Activated naive CD4-positive, alpha-beta T cell treated with anti-CD3 and anti-CD28 coated beads, Interleukin-2, amount 50 U/mL, for 72 hours (primary cell): ENCODE measurements at places on chromosomes 7 and 10. TPM values are rescaled to one million over a fixed set of nuclear protein-coding genes. Genes with fewer than 3 reads are reported as not detected.

The CCZ1B gene
- 44.7 TPM for total RNA-seq

The HHEX gene
- not detected for total RNA-seq

The MYO1G gene
- total RNA-seq = 361 TPM

The TEX47 gene
- not detected for total RNA-seq

The KIF11 gene
- total RNA-seq = 55.3 TPM

The PARD3 gene
- total RNA-seq = 1.4 TPM

The POT1 gene
- 52.7 TPM for total RNA-seq

DNA sequence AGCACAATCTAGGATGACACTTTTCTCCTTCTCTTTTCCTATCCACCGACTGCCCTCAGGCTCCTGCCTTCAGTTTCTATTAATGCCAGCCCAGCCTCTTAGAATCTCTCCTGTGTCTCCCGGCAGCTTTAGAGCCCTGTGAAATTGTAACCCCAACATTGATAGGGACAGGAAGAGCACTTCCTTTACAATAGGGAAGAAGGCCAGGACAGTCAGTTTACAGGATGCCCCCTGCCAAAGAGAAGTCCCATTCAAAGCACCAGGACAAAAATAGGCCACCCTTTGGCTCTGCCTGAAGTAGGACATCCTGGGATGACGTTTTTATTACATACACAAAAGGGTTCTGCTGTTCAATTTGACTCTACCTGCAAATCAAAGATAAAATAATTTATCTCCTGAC is 64.7 kb upstream of the ANK3 start:
- DNase-seq = no peak

- DNase-seq = no peak
Measured at GRCh38 chr10:132861884-132862461, 76.0 kb upstream of the NKX6-2 start.

DNA sequence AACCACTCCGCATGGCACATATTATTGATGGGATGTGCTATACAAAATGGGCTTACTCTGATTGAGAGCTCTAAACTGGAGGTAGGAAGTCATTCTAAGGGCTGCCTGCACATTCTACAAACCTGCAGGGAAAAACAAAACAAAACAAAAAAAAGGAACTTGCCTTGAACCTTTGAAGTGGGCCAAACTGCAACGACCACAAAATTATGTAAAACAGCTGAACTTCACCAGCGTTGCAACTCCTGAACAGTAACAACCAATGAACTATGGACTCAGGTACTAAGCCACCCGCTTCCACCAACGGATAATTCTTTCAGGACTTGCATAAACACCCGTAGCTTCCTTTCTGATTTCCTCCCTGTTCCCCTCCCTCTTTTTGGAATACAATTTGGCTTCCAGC is 80.4 kb downstream of the ZNF248 start:
- DNase-seq = no peak

DNA sequence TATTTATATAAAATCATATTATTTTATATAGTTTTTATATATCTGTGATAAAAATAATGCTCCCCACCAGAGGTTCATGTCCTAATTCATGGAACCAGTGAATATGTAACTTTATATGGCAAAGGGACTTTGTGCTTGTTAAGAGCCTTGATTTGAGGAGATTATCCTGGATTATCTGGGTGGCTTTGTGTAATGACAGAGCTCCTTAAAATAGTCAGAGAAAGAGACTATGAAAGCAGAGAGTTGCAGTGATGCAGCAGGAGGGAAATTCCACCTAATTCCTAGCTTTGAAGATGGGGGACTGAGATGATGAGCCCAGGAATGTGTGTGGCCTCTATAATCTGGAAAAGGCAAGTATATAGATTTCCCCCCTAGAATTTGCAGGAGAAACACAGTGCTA is 1034.2 kb upstream of the C7orf33 start:
- DNase-seq = no peak

GRCh38 chr10:17101910-17102266 is 27.7 kb downstream of the CUBN start:
- no peak for DNase-seq

DNA sequence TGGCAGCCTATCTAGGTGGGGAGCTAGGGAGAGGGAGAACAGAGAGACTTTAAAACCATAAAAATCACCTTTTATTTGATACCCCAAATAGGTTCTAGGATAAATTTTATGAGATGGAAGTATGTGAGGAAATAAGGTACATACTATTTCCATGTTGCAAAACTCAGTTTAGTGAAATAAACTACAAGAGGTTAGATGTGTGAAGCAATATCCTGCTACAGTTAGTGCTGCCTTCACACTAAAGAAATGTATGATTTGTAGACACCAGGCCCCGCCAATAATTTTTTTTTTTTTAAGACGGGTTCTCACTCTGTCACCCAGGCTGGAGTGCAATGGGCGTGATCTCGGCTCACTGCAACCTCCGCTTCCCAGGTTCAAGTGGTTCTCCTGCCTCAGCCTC is 34.4 kb upstream of the RSBN1L start:
- DNase-seq = no peak

DNA sequence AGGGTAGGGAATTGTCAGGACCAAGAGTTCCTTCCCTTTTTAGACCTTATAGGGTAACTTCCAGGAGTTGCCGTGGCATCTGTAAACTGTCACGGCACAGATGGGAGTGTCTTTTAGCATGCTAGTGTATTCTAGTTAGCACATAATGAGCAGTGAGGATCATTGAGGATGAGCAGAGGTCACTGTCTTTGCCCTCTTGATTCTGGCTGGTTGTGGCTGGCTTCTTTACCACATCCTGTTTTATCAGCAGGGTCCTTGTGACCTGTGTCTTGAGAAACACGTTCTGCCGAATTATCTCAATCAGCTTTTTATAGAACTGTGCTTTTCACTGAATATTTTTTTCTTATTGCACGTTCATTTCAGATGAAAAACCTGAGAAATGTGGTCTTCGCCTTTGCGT is 41.5 kb downstream of the MINPP1 start:
- no peak for DNase-seq

DNA sequence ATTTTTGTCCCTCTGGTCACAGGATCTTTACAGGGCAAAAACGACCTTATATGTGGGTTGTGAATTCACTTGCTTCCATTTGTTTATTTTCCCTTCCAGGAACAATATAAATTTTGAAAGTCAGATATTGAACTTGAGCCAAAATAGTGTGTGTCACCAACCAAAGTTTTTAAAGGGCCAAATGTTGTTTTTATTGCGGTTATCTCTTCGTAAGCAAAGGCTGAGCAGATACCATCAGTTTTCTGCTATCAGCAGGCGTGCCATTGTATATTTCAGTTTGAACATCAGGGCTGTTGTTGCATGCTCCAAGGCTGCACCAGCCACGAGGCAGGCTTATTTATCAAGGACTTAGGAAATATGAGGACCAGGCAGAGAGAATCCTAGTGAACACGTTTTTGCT is 160.3 kb downstream of the PAXIP1 start:
- DNase-seq = no peak

DNA sequence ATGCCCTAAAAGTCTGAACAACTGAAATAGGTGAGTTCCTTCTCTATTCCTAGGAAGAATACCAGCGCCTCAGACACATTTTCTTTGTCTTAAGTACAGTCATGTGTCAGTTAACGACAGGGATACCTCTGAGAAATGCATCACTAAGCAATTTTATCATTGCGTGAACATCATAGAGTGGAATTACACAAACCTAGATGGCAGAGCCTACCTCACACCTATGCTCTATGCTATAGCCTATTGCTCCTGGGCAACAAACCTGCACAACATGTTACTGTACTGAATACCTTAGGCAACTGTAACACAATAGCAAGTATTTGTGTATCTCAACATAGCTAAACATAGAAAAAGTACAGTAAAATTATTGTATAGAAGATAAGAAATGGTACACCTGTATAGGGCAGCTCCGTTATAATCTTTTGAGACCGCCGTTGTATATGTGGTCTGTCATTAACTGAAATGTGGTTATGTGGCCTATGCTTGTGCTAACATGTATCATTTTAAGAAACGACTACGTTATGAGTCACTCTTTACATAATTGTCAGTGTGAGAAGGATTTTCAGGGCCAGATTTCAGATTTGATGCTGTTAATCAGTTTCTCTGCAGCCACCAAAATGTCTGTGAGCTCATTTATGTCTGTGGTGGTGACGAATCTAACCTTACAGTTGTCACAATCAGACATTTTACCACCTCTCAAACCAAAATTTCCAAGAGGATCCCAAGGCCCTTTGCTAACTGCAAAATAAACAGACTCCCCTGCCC is 66.1 kb upstream of the STK17A start:
- no peak for DNase-seq

DNA sequence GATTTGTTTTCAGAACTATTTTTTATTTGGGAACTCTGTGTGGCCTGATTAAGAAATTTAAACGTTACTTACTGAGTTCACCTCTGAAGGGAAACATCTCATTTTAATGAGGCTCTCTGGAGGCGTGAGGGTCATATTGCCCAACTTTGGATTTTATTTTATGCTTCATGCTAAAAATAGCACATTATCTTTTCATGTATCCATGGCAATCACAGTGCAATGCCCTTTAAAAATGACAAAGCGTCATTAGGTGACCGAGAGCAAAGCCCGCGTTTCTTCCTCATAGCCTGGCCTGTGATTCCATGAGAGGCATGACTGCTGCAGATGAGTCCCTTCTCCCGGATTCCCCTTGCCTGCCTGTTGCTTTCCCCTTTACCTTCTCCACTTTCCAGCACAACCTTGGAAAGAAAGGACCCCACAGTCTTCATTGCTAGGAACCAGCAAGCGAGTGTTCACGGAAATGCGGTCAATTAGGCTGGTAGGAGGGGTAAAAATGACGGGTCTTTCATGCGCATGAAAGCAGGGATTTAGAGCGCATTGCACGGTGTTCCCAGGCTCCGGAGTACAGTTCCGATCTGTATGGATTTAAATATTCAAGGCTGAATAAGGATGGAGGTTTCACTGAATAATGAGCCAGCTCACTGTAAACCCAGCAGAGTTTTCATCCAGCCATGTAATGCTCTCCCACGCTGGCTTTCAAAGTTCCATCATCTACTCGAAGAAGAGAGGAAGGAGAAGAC is 98.2 kb upstream of the PITRM1 start:
- no peak for DNase-seq

DNA sequence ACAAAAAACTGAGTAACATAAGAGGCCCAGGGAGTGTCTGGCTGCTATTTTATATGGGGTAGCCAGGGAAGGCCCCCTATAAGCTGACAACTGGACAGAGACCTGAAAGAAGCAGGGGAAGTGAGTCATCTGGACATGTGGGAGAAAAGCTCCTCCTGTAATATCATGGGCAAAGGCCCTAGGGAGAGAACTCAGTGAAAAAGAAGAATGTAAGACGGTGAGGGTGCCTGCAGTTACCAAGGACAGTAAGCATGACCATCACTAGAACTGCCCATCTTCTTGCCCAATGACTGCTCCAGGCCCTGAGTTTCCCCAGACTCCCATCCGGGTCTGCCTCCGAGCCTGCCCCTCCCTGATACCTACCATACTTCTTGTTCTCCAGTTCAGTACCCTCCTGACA is 2.3 kb downstream of the ELMO1 start:
- DNase-seq = no peak

GRCh38 chr7:22588351-22588750 is 88.4 kb upstream of the STEAP1B start:
- DNase-seq = no peak

- no peak for DNase-seq
Measured at GRCh38 chr10:74836877-74837276, 10.5 kb downstream of the KAT6B start.

DNA sequence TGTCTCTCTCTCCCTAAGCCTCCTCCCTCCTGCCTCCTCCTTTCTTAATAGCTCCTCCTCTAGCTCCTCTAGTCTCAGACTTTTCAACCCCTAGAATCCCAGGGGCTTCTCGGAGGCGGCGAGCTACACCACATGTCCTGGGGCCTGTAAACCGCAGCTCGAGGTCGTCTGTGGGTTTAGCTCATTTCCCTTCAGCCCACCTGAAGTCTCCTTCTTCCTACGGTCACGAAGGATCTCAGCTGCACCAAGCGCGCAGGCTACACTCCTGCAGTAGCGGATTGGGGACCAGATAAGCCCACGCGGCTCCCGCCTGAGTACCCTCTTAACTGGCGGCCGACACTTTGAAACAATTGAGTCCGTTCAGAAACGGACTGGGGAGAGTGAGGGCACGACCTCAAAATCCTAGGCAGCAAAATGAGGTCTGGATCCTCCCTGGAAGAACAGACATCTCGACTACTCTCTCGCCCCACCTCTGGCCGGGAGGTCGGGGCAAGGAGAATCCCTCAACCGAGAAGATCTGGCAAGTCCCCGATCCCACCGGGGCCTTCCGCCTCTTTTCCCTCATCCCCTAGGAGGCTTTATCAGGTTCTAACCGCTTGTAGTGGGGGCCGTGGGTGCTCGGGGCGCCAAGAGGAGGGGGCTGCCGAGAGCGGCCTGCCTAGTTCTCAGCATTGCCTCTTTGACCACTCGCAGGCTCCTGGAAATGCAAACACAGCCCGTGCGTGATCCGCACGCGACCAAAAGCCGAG is 1.3 kb upstream of the SORCS3 start:
- DNase-seq = no peak

DNA sequence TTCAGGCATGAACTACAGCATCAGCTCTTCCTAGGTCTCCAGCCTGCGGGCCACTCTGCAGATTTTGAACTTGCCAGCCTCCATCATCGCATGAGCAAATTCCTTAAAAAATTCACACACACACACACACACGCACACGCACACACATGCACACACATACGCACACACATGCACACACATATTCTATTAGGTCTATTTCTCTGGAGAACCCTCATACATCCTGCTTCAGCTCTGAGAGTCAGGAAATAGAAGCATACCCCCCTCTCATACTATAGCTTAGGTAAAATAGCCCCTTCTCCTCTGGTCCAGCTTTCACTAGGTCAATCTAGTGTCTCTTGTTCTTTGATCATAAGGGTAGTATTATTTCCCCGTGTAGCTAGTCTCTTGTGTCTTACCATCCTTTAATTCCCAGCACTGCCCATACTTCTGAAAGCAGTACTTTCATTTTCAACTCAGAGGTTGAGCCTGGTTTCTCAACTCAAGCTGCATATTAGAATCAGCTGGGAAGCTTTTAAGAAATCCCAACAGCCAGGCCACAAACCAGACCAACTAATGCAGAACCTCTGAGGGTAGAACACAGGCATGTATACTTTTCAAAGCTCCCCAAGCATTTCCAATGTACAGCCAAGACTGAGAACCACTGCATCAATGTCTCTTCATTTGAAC is 30.9 kb upstream of the ITGB8 start:
- no peak for DNase-seq

DNA sequence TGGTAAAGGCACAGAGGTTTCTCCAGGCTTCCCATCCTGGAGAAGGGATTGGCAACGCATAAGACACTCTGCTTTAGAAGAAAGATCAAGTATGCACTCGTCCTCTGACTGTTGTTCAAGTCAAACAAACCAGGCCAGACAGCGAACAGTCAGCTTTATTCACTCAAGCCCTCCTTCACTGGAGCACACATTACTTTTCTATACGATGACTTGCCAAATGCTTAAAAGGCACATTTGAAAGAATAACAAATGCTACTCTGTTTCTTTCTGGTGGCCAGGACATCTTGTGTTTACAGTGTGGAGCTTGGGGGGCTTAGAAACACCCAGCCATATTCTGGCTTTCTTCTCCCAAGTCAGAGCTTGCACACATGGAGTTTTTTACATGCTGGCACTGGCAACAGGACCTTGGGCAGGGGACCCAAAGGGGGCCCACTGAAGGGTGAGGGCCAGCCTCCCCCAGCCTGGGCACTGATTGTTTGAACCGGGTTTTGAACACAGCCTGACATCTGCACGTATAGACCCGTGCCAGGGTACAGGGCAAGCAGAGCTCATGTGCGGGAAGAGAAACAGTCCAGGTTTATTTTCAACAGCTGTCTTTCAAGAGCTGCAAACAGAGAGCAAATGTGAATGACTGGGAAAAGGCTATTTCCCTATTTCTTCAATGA is 33.3 kb upstream of the FGFR2 start:
- no peak for DNase-seq
